ENCODE measurements at places on chromosomes 7 and 10.

DNA sequence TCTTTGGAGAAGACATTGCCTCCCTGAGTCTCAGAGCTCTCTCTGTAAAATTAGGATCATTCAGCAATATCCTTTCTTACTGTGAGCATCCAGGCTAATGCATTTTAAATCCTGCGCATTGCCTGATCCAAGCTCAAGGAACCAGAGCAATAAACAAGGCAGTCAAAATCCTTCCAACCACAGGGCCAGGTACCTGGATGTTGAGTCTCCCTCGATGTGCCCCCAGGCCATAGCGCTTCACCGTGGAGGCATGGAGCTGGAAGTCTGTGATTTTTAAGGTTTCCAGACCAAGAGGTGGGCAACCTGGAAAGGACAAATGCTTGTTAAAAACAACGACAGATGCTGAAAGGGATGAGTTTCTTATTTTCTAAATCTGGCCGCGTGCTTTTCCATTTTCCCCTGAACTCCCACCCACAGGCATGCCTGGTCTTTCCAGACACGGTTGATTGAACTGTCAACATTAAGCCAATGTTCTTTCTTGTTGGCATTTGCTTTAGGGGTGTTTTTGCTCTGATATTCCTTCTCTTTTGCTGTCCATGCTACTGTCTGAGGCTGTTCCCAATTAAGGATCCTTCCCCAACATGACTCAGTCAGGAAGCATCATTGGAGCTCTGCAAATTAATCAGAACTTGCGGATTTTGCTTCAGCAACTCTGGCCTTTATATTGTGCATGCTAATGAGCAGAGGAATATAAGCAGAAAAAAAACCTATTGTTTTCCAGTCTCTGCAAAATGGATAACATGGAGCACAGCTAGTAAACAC is 29.0 kb downstream of the CPXM2 start:
- no peak for DNase-seq

GRCh38 chr10:122659126-122659525 is 40.5 kb downstream of the C10orf120 start:
- no peak for DNase-seq

- DNase-seq = no peak
These were observed 8.8 kb downstream of the ADAMTS14 start for GRCh38 chr10:70680899-70681730.

GRCh38 chr7:113154117-113154516 is 35.8 kb upstream of the SMIM30 start:
- DNase-seq = no peak

- no peak for DNase-seq
These were observed 12.9 kb downstream of the ATP6V1F start for GRCh38 chr7:128875523-128875948.

GRCh38 chr10:45001381-45002148 is 842 bp downstream of the ZNF22 start:
- DNase-seq = peak; percentile 26

DNA sequence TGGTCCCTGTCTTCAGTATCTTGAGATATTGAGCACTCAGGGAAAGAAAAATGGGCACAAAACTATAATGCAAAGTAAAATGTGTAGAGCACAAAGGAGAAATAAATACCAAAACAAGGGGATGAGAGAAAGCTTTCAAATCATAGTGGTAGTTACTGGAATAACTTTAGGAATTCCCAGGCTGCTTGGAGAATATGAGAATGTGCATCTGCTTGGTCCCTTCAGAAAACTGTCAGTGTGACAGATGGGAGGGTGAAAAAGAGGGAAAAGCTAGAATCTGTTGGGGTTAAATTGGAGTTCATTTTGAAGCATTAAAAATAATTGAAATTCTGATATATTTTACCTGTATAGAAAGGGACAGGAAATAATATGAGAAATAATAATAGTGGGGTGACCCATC is 15.3 kb downstream of the ST7 start:
- DNase-seq = no peak

DNA sequence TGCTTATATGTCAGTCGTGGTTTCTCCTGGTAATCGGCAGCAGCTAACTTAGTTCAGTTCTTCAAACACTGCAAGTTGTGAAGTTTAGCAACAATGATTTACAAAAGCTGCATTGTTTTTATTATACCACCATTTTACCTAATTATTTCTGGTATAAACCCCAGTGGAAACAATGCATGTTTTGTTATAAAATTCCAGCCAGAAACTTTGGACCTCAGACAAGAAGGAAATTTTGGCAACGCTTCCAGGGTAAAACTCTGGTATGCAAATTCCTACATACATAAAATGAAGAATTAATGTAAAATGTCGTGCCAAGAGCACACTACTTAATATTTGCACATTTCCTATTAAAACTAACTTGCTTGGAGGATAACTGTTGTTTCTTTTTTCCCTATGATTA is 277.4 kb upstream of the LYZL1 start:
- DNase-seq = no peak

- no peak for DNase-seq
These were observed 62.4 kb downstream of the MICU1 start for GRCh38 chr10:72563327-72563932.

DNA sequence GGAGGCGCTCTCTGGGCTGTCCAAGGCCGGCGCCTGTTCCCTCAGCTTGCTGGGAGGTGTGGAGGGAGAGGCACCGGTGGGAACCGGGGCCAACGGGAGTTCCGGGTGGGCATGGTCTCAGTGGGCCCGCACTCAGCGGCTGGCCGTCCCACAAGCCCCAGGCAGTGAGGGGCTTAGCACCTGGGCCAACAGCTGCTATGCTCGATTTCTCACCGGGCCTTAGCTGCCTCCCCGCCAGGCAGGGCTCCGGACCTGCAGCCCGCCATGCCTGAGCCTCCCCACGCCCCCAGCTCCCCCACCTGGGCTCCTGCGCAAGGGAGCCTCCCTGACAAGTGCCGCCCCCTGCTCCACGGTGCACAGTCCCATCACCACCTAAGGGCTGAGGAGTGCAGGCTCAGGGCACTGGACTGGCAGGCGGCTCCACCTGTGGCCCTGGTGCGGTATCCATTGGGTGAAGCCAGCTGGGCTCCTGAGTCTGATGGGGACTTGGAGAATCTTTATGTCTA is 276.5 kb downstream of the SH2D4B start:
- DNase-seq = no peak

DNA sequence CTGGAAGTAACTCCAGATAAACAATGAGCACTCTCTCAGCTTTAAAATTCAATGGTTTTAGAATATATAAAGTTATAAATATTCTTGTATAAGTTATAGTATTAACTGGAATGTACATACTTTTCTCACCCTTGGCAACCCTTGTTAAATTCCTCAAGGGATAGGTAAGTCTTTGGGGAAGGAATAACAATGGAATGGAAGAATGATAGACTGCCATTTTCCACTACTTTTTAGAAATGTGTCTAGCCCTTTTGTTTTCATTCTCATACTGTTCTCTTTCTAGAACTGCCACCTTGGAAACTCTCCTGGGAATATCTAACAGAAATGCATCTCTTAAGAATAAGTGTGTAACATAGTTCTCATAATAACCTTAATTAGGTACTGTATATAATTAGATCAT is 8.3 kb downstream of the KIF5B start:
- no peak for DNase-seq

DNA sequence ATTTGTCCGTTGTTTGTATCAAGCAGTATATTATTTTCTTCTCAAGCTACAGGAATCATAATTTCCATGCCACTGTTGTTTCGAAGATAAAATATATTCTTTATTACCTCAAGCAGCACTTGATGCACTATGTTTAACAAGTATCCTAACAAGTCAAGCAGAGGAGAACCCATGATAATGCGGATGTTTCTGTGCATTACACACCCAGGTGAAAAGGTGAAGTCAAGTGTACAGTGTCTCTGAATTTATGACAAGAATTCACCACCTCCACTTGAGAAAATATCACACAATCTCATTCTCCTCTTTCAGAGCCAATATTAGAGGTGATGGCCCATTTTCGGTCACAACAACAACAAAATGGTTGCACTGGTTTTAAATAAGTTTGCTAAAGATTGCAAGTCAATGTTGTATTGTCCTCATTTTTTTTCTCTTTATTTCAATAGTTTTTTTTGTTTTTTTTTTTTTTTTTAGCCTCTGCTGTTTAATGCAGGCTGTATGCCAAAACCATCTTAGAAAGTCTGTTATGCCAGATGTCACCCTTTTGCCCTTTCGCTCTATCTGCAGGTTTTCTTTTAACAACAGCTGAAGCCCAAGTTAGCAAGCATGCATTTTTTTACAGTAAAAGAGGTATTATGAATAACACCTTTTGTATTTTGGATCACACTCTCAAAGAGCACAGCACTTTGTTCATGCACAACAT is 568.7 kb upstream of the LRRN3 start:
- no peak for DNase-seq

DNA sequence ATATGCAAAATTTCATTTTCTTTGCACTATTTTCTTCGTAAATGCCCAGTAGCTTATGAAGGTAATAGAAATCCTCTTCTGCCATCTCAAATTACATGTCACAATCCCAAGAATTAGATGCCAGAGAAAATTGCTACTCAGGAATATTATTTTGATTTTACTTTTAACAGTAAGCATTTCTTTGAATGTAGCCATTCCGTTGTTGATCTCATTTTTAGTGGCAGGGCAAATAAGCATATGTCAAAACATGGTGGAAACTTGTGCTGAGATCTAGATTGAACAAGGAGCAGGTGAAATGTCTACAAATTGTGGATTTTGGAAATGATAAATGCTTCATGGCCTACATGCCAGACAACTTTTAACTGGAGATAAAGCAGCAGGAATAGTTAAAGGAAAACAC is 291.8 kb downstream of the SDHAF3 start:
- DNase-seq = no peak

GRCh38 chr10:68792115-68792514 is 35.2 kb upstream of the STOX1 start:
- DNase-seq = no peak
